Caco-2 (cell line): ENCODE measurements at places on chromosomes 3 and 15.
A peak's percentile ranks its signal among the peaks of the same experiment; 100 is the strongest.

- no peak for DNase-seq
These were observed 42.6 kb upstream of the GCSAM start for GRCh38 chr3:112175646-112176045.

- DNase-seq: peak; percentile 60
These were observed 525 bp downstream of the SETD2 start for GRCh38 chr3:47163169-47164006.

DNA sequence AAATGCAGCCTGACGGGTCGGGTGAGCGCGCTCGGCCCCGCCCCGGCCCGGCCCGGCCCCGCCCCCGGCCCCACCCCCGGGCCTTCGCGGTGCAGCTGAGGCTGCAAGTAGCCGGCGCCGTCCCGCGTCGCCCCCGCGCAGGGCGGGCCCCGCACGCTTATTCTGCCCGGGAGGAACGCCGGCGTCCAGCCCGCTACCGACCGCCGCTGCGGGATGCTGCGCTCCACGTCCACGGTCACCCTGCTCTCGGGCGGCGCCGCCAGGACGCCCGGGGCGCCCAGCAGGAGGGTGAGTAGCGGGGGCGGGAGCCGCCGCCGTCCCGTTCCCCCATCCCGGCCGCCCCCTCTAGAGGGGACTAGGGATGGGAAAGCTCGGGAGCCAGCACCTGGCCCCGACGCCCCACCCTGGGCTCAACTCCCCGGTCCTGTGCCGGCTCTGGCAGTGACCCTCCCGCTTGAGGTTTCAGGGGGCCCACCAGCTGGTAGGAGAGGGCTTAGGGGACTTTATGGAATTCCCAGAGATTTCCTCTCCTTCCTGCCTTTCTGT lies at the start of gene MYZAP:
TSS of gene MYZAP (plus strand) at position 83 of the 546 bp plus-strand sequence. CDS start at position 214, 131 bp downstream.
- DNase-seq: no peak

- no peak for DNase-seq
These were observed 687.0 kb upstream of the NECTIN3 start for GRCh38 chr3:110384601-110385000.

GRCh38 chr15:80026310-80026709 lies 33.2 kb upstream of the ZFAND6 start:
- no peak for DNase-seq

DNA sequence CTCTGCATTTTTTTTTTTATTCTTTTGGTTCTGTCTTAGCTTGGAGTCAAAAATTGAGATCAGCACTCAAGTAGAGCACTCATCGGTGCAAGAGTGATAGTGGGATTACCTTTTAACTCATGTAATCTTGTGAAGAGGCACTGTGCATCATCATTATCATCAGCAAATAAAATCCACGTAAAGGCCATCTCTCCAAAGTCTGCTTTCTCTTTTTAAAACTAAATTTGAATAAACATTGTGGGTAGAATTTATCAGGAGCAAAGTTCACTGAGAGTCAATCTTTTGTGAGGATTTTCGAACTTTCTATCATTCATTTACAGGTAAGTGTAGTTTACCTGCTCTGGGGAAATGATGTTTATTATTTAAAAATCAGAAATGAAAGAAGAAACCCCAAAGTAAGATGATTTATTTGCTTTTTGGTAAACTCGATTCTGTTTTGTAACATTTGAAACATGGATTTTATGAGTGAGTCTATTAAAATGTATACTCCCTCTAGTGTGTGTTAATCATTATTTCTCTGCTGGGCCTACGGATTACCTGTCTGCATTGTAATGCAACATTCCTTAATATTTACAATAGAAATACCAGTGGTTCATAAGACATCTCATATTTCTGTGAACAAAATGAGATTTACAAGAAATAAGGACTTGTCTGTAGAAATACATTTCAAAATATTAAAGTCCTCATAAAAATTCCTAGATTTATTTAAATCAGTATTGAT lies 327.7 kb upstream of the NAALADL2 start:
- DNase-seq: no peak

DNA sequence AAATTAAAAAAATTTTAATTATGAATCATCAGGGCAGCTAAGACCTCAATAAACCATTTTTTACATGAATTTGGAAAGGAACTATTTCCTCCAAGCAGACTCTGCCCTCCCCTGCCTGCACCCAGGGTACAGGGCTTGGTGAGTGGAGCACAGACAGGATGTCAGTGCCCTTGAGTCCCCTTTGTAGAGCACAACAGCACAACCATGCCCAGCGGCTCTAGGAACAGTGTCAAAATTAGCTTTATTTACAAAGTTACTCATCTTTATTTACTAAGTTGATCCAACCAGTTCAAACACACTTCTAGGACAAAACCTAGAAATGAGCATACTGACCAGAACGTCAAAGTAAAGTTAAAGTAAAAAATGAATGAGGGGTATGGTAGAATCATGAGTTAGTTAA lies 90.6 kb upstream of the TSC22D2 start:
- DNase-seq: no peak

DNA sequence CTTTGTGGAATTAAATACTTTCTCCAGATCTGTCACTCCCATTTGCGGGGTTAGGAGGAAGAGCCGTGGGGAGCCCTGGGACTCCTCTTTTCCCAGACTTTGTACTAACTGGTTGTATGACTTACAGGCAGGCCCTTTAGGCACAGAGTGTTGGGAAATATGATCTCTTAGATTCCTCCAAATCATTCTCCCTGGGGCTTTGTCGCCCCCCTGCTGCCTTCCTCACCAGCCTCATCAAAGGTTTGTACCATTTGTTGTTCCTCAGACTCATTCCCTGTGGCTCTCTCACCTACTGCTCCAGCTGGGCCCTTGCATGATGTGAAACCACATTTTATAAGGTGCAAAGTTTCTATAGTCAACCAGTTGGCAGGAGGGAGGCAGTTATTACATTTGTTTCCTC lies 56.4 kb downstream of the CRYGS start:
- no peak for DNase-seq

DNA sequence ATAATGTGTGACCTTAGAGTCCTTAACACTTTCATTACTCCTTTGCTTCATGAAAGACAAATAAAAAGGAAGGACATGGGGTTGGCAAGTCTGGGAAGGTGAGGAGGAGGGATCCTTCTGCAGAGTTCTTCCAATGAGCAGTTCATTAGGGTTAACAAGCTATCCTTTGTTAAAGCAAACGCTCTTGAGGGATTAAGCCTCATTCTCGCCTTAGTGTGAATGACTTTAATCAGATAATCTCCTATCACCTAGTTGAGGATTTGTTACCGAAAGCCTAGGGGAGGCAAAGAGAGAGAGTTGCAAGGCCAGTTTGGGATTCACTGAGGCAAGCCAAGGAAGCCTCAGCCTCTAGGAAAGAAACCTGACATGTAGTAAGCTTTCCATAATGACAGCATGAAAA lies 7.4 kb upstream of the MBNL1 start:
- DNase-seq: no peak

- DNase-seq: no peak
These were observed 62.6 kb downstream of the SMAD3 start for GRCh38 chr15:67127965-67128364.

- DNase-seq: no peak
These were observed 34.6 kb downstream of the FMN1 start for GRCh38 chr15:33159726-33160453.

DNA sequence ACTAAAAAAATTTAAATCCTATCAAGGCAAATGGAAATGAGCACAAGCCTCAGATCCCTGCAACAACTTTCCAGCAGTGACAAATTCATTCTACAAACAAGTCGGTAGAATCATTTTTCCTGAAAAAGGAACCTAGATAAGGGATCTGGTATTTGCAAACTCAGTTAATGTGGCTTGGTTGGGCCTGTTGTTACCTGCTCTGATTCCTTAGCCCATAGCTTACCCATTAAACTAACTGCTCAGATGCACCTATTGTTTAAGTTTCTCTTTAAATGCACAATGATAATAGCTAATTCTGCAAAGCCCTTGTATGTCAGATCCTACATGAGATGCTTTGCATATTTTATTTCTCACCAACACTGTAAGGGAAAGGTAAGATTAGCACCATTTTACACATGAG lies 377.4 kb upstream of the RGMA start:
- DNase-seq: no peak

- DNase-seq: no peak
These were observed 11.5 kb downstream of the FOXL2 start for GRCh38 chr3:138935505-138935862.

DNA sequence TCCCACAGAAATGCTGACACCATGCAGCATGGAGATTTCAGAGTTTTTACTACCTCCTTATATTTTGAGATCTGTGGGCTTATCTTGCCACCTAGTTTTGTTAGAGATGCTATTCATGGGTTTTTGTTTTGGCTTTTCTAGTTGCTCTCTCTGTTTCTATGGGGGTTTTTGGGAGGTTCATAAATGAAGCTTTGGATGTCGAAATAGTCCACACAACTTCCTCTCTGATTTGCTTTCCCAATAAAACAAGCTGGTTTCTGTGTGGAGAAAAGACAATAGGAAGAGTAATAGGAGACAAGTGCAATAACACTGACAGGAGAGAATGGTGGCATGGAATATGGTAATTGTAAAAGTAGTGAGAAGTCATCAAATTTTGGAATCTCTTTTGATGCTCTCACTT lies 106.8 kb upstream of the GPR149 start:
- no peak for DNase-seq

DNA sequence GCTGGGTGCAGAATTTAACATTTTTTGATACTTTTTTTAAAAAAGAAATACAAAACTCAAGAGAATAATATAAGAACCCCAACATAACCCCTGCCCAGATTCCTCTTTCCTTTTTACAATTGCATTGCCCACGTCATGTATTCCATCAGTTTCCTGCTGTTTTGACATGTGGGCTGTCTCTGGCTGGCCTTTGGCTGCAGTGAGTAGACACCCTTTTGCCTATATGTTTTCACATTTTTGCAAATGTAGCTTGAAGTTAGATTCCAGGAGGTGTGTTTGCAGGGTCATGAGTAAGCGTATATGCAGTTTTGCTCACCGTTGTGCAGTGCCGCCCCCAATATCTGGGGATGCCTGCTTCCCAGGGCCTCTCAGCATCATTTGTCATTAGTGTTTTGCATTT lies 28.0 kb upstream of the ATP10A start:
- no peak for DNase-seq

- DNase-seq: no peak
These were observed 308.1 kb downstream of the CHST2 start for GRCh38 chr3:143427631-143428030.

- no peak for DNase-seq
These were observed 9.8 kb upstream of the RPSA start for GRCh38 chr3:39396690-39397089.
